K562 (cell line): ENCODE measurements at places on chromosomes 2 and 18. TPM values are rescaled to one million over a fixed set of nuclear protein-coding genes. Genes with fewer than 3 reads are reported as not detected.

Gene ST6GAL2
- not detected in 2 replicates for polyA plus RNA-seq

Gene ATP9B
- 7.7 and 8.4 TPM in 2 replicates for polyA plus RNA-seq

Gene IL36RN
- not detected in 2 replicates for polyA plus RNA-seq

Gene SCYGR4
- 0.09 TPM in 1 of 2 replicates, not detected in the other for polyA plus RNA-seq

Gene SLC14A1
- polyA plus RNA-seq: 0.19 TPM in 1 of 2 replicates, not detected in the other

Gene DAW1
- polyA plus RNA-seq: not detected in 2 replicates

Gene C2orf80
- not detected in 2 replicates for polyA plus RNA-seq

Gene BIN1
- polyA plus RNA-seq: 1.6 and 2.2 TPM in 2 replicates

Gene MATN3
- 0.30 TPM in 1 of 2 replicates, not detected in the other for polyA plus RNA-seq

Gene HTR2B
- not detected in 2 replicates for polyA plus RNA-seq

Gene FOXD4L1
- 0.42 and 0.73 TPM in 2 replicates for polyA plus RNA-seq

- DNase-seq: no peak
Observed at GRCh38 chr18:13446610-13447461, 228.3 kb downstream of the LDLRAD4 start.

- DNase-seq: no peak
Observed at GRCh38 chr2:77479395-77479794, 42.8 kb downstream of the LRRTM4 start.

- no peak for DNase-seq
Observed at GRCh38 chr18:40283560-40283959, 1671.5 kb upstream of the PIK3C3 start.

GRCh38 chr2:66412874-66413273 is 22.1 kb upstream of the MEIS1 start:
- DNase-seq: no peak

GRCh38 chr2:236600892-236601291 is 31.3 kb downstream of the ACKR3 start:
- no peak for DNase-seq

DNA sequence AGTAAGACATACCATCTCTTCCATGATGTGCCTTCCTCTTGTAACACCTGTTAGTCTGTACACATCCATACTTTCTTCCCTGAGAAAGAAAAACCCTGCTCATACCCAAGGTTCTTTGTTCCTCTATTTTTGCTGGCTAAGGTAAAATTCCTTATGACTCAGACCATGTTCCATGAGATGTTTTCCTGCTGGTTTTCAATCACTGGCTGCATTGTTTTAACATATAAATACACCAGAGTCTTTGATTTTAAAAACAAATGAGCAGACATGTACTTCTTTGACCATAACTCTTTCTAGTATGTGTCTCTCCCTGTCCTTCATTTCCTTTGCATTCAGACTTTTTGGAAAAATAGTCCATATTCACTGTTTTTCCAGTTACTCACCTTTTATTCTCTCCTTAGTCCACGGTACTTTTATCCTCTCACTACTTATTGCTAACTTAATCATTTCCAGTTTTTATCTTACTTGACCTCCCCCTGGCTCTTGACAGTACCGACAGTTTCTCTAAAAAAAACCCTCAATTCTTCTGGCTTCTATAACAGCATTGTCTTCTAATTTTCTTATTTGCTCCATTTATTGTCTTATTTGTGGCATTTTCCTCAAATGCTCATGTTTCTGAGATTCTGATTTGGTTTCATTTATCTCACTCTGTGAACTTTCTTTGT is 4.3 kb downstream of the VAPA start:
- DNase-seq: no peak

GRCh38 chr18:42807887-42808286 is 307.6 kb downstream of the RIT2 start:
- DNase-seq: no peak

DNA sequence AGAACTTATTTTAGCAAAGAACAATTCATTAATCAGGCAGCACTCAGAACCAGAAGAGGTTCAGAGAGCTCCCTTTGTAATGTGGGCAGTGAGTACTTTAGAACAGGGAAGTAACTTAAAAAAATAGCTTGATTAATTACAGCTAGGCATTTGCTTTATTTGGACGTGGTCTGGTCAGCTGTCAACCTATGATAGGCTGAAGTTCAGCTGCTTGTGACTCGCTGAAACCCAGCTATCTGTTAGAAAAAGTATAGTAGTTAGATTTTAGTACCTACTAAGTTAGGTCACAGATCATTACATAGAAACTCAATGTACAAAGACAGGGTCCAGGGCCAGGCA is 40.0 kb downstream of the PKDCC start:
- no peak for DNase-seq

DNA sequence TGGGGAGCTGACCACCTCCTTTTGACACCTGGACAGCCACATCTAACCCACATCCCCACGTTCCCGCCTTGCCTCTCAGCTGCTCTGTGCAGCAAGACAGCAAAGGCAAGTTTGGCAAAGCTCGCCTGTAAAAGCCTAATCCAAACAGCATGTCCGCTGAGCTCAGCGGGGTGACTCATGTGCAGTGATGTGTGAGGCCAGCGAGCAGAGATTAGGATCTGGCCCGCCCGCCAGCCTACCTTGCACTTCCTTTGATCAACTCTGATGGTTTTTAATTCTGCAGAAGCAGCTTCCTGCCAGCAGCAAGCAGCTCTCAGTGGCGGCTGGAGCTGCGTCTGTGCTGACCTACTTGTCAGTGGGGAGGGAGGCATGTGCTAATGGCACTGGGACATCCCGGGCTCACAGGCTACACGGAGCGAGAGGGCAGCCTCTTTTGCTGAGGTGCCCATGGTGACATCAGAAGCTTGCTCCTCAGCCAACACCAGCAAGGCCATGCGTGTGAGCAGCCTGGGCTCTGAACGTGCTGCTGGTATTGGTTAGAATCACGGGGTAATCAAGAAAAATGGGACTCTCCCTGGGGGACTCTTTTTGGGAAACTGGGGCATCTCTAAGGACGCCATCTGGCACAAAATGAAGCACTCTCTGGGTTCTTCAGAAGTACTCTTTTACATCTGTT is 36.0 kb upstream of the EML4 start:
- DNase-seq: peak; percentile 78

- DNase-seq: no peak
Observed at GRCh38 chr2:197538412-197538811, 22.5 kb downstream of the MOB4 start.

- DNase-seq: no peak
Observed at GRCh38 chr2:165818920-165819319, 24.9 kb upstream of the GALNT3 start.

DNA sequence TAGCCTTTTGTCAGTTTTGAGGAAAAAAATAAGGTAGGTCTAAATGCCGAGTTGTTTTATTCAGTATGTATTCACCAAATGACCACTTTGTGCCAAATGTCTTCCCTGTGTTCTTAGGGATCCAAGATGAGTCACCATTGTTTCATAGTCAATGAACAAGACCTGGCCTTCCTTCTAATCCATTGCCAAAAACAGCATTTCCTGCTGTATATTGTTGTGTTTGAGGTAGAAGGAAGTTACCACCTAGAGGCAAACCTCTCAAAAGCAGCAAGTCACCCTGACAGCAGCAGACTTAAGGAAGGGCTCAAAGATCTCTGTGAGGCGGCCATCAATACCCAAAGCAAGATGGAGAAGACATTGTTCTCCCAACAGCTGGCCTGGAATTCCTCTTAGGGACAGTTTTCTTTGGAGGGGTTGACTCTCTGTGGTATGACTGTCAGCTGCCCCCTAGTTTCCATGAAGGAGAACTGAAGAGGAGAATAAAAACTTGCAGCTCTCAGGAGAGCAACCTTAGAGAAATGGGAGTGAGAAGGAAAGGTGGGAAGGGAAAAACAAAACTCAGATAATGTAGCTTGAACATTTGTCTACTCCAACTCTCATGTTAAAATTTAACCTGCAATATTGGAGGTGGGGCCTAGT is 328.3 kb downstream of the LRATD1 start:
- no peak for DNase-seq

DNA sequence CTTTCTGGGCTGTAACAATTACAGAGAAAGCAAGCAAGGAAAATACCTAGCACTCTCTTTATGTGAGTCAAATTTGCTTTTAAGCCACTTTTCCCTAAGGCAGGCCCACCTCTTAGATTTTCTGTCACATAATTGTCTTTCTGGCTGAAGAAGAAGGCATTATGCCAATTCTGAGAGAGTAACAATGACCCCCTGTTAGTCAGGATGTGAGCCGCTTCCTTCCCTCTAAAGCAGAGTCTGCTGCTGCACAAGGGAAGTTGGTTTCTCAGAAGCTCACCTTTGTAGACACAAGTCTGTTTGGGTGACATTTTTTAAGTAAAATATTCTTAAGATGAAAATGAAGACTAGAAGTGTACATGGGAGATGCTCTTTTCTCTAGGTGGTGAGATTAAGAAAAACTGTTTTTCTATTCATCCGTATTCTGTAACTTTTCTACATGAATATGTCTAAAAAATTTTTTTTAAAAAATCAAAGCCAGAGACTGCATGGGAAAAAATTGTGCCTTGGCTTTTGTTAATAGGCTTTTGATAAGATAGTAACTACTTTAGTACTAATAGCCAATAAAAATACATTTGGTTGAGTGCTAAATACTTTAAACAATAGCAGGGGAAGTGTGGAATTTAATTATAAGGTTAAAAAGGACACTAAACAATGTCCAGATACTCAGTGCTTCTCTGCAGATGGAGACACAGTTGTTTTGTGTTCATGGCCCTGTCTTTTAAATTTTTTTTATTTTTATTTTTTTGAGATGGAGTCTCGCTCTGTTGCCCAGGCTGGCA is 33.4 kb upstream of the VPS54 start:
- no peak for DNase-seq

GRCh38 chr2:17804358-17804757 is 11.9 kb upstream of the MSGN1 start:
- DNase-seq: no peak

DNA sequence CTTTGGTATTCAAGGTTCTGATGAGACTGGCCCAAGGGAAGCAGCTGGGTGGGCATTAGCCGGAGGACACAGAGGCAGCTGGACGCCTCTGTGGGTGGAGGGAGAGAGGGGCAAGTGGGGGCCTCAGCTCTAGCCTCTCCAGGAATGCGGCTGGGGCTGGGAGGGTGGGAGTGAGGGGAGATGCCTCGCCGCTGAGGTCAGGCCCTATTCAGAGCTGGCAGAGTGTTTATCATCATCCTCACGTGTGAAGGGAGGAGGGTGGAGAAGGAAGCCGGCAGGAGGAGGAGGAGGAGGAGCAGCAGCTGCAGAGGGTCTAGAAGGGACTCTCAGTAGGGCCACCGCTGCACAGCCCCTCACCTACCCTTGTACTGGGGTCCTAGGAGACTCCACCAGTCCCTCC is 43.1 kb downstream of the TNS1 start:
- no peak for DNase-seq

DNA sequence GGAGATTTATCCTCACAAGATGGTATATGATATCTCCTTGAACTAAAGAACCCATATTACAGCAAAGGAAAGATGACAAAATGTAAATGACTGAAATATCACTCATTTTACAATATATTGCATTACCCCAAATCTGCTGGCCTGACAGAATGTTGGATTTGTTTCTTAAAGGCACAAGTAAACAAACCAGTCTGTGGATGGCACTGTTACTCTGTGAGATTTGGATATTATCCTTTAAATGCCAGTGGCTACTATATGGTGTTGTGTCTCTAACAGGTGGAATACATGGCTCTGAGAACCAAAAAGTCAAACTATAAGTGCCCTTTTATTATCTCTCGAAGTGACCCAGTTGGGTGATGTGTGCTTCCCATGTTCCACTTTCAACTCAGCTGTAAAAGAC is 125.7 kb downstream of the PDE1A start:
- no peak for DNase-seq

- no peak for DNase-seq
Observed at GRCh38 chr2:74050151-74050550, 65.4 kb downstream of the TET3 start.

GRCh38 chr2:128835342-128835855 is 516.7 kb upstream of the HS6ST1 start:
- no peak for DNase-seq

DNA sequence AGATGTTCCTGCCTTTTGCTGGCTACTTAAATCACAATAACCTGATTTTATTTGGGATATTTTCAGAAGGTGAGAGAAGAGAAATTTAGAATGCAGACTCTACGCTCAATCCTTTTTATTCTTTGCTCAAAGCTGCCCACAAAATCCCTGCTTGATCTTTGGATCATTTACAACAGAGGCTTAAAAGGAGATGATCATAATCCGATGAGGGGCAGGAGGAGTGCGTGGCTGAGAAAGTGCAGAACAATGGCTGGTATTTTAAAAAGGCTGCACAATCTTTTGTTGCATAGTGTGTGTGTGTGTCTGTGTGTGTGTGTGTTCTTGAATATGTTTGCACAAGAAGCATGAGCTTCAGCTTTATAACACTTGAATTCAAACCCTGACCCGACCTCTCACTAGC is 256.3 kb upstream of the MYT1L start:
- DNase-seq: no peak

GRCh38 chr2:162795312-162795711 is 43.3 kb downstream of the KCNH7 start:
- no peak for DNase-seq

DNA sequence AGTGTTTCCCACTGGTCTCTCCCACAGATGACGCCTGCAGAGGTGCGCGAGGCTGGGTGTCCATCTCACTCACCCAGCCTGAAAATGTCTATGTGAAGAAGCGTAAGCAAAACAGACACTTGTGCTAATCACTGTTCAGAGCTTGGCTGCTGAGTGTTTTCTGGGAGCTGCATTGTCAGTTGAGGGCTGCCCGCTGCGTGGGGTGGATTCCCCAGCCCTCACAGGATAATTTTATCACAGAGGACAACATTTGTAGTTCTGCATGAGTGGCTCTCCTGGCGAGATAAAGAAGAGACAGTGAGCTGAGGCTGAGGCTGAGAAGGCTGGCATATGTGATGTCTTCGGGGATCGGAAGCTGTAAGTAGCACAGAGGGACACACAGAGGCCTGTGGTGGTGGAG is 16.2 kb upstream of the CAPN13 start:
- DNase-seq: no peak

DNA sequence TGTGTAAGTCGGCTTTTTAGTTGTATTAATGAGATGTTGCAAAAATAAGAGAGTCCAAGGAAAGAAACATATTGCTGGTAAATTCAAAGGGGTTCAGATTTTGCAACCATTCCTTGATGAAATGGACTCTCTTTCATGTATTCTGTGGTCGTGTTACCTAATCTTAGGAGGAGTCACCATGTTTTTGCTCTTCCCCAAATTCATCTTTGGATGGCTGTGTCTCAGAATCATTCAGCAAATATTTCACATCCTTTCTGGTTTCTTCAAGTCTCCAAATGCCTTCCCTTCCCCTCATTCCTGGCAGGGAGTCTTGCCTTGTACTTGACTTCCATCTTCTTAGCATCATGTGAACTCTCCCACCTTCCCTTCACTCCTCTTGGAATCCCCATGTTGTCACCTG is 66.1 kb downstream of the PTPRM start:
- DNase-seq: no peak

- no peak for DNase-seq
Observed at GRCh38 chr2:7813541-7814292, 868.1 kb upstream of the ID2 start.

GRCh38 chr2:112481528-112482233 is at the start of gene TTL:
Gene TTL (plus strand): TSS chr2:112482156. CDS start chr2:112482345, 189 bp downstream.
- DNase-seq: peak; percentile 89

DNA sequence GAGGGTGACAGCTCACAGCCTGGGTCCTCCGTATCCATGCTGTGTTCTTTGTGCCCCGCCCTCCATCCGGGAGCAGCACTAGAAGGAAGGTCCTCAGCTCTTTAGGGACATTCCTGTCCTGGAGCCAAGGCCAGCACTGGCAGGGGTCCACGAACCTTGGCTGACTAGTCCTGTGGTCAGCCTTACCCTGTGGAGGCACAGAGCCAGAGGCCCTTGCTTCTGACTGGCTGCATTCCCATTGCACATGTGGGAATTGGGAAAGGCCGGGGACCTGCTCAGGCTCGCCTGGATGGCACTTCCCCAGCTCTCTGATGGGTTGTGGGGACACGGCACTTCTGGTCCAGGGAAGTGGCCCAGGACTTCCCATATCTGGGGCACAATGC is 24.9 kb upstream of the RHOB start:
- DNase-seq: no peak
